ENCODE measurements at places on chromosomes 3 and 15. TPM values are rescaled to one million over a fixed set of nuclear protein-coding genes. Genes with fewer than 3 reads are reported as not detected.
A peak's percentile ranks its signal among the peaks of the same experiment; 100 is the strongest.

- H3K4me3 ChIP-seq = no peak overlapping the region
- peaks cover under 1% of the 10 kb centered on the region for H3K4me1 ChIP-seq
- H3K36me3 ChIP-seq = no peaks in the 10 kb centered on the region
- no peak for DNase-seq
These were observed 202.6 kb downstream of the VGLL3 start for GRCh38 chr3:86788371-86788770.

GRCh38 chr3:38297947-38298711 lies 16.0 kb downstream of the SLC22A14 start:
- H3K27ac ChIP-seq = no peak overlapping the region
- H3K4me1 ChIP-seq = peaks cover 11% of the 10 kb centered on the region
- no peaks in the 10 kb centered on the region for H3K36me3 ChIP-seq
- H3K27me3 ChIP-seq = no peaks in the 10 kb centered on the region

GRCh38 chr3:15667484-15667883 lies 65.9 kb downstream of the BTD start:
- no peak for DNase-seq
- peaks cover 4% of the 10 kb centered on the region for H3K36me3 ChIP-seq
- H3K27ac ChIP-seq = no peak overlapping the region
- H3K4me3 ChIP-seq = no peak overlapping the region
- H3K27me3 ChIP-seq = no peaks in the 10 kb centered on the region

DNA sequence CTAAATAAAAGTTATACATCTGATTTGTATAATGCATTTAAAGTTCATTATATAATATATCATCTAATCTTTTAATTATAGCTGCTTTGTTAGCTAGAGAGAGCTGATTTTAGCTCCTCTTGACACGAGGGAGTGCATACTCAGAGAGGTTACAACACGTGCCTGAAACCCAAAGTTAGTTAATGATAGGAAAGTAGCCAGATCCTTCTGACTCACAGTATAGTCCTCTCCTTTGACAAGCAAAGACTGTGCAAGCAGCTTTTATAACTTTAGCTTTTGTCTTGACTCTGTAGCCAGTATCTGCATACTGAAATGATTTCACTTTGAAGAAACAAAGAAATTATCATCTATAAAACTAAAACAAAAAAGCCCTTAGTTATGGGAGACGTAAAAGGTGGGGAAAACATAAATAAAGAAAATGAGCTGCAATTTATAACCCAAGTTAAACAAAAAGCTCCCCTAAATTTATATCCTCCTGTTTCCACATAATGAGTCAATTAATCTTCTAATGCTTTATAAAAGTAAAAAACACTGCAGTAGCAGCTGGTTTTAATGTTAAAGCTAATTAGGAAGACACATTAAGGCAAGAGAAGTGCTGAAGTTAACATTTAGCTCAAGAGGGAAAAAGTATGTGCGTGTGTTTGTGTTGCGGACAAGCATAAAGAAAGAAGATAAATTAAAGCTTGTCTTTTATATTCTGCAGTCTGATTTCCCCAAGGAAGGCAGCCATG lies 13.1 kb downstream of the GABRR3 start:
- no peak overlapping the region for H3K4me3 ChIP-seq
- no peaks in the 10 kb centered on the region for H3K36me3 ChIP-seq
- DNase-seq = no peak
- H3K27ac ChIP-seq = no peak overlapping the region

The CMC1 gene
- 21.4 TPM for total RNA-seq

The SLCO2A1 gene
- total RNA-seq = 0.09 TPM

DNA sequence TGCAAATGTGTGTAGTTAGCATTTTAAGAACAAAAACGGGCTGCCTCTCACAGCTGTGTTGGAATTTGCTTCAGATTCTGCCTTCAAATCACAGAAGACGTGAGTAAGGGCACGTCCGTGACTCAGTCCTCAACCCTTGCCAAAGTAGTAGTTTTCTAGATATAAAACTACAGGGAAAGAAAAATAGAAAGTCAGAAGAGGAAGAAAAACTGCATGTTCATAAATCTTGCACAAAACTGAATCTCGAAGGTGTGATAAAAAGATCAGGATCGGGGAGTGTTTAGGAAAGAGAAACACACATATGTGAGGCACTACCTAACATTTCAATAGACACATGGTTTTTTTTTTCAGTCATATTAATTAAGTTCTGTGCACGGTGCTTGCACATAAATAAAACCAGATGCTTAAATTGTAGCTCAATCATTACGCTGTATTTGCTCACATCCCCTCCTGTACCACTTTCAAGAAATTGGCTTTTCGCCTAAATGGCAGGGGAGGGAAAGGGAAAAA lies 71.7 kb downstream of the P3H2 start:
- H3K27me3 ChIP-seq = no peaks in the 10 kb centered on the region
- no peak for DNase-seq
- H3K4me1 ChIP-seq = peaks cover 32% of the 10 kb centered on the region

DNA sequence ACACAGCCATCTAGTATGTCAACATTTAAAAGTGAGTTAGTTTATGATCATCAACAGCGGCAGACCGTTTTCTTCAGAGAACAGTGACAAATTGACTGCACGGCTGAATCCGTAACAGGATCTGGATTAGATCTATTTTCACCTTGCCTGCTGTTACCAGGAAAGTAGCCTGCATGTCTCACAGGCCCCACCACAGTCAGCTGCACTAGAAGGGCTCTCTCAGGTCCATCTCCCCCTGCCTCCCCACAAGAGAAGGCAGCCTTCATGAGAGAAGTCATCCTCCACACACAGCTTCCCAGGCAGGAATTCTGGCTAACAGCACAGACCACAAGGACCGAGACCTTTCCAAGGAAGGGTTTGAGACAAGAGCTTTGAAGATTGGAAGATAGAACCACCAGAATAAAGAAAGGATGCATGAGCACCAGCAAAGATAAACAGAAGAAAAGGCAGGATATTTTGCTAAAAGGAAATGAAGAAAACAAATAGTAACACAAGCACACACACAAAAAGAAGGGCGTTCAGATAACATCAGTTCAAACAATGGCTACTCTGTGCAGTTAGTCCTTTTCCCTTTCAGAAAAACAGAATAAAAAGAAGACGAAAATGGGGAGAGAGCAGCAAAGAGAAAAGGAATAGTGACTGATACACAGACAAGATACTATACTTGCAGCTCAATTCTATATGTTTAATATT lies 127.5 kb downstream of the SNRK start:
- H3K36me3 ChIP-seq = no peaks in the 10 kb centered on the region
- DNase-seq = peak; percentile 18
- H3K4me1 ChIP-seq = peaks cover 12% of the 10 kb centered on the region
- no peak overlapping the region for H3K27ac ChIP-seq

DNA sequence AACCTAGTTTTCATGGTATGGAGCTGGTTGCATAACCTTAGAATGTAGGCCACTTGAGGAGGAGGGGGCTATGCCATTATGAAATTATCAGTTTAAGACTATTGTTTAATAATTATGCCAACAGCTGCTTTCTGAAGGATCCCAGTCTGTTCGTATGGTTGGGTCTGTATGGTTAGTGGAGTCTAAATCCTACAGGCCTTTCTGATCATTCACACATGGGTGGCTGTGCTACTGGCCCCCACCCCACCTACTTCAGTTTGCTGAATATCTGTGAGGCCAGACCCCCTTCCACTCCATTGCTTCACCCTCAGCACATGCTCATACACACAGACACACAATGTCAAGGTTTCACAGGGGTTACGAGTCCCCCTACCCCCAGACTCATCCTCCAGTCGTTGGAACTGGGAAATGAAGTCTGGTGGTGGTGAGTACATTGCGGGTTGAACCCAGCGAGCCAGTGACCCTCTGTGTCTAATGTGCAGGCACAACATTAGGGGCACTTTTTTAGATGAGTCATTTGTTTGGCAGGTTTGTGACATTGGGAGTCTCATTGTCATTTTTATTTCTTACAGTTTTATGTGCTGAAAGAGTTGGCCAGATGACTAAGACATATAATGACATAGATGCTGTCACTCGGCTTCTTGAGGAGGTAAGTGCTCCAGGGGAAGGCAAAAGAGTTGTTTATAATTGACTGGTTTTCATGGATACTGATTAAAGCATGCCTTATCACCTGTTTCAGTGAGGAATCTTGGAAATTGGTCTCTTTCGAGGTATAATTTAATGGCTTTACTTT lies 85.3 kb downstream of the TRAK1 start:
- peaks cover 20% of the 10 kb centered on the region for H3K4me1 ChIP-seq
- no peaks in the 10 kb centered on the region for H3K36me3 ChIP-seq
- no peak overlapping the region for H3K4me3 ChIP-seq
- no peak overlapping the region for H3K27ac ChIP-seq

- H3K4me3 ChIP-seq = no peak overlapping the region
- peaks cover 6% of the 10 kb centered on the region for H3K4me1 ChIP-seq
- no peak for DNase-seq
These were observed 46.2 kb downstream of the COL8A1 start for GRCh38 chr3:99684644-99685043.

- no peaks in the 10 kb centered on the region for H3K4me1 ChIP-seq
- no peaks in the 10 kb centered on the region for H3K27me3 ChIP-seq
- H3K4me3 ChIP-seq = no peak overlapping the region
- no peak for DNase-seq
- H3K36me3 ChIP-seq = no peaks in the 10 kb centered on the region
- H3K27ac ChIP-seq = no peak overlapping the region
These were observed 34.0 kb downstream of the SPTSSB start for GRCh38 chr3:161337311-161337710.

DNA sequence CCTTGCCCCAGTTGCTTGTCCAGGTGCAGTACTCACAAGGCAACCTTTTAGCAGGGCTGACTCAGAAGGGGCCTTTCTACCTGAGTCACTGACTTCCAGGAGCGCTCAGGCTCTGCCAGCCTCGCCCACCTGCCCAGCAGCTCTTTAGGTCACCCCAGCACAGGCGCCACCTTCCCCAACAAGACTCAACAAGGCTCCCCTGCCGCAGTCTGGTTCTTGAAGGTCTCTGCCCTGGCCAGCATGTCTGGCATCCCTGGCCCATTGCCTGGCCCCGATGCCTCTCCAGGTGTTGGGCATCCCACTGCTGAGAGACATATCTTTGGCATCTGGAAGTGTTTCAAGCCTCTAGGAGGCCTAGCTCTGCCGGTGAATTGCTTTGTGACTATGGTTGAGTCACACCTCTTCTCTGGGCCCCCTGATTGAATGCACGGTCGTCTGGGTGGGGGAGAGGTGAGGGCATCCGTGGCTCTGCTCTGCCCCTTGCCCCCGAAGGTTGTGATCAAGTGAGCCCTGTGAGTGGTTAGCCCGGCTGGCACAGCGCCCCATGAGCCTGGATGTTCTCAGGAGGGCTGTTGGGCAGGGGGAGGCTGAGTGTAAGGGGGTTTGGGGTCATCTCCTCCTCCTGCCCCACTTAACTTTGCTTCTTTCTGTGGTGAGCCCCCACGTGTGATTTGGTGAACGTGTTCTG lies 21.6 kb downstream of the SNX33 start:
- peaks cover 17% of the 10 kb centered on the region for H3K4me1 ChIP-seq
- no peak overlapping the region for H3K4me3 ChIP-seq
- H3K27me3 ChIP-seq = no peaks in the 10 kb centered on the region
- H3K27ac ChIP-seq = no peak overlapping the region
- DNase-seq = no peak

DNA sequence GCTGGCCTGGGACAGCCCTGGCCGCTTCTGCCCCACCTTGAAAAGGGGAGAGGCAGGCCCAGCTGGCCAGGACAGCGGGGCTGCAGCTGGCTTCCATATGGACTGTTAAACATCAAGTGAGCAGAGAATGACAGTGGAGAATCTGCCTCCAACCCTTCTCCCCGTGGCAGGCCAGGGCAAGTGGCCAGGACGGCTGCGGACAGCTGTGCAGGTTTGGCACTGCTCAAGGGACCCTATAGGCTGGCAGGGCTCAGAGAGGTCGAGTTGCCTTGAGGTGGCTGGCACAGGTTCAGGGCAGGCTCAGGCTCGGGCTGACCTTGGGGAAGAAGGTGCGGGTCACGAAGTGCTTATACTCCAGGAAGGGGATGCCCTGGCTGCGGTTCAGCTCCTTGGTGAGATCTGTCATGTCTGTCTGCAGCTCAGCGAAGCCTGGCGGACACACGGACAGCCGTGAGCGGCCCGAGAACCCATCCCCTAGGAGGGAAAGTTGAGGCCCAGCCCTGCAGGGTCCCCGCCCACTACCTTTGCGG lies 24.3 kb downstream of the H1-8 start:
- no peaks in the 10 kb centered on the region for H3K36me3 ChIP-seq
- H3K4me1 ChIP-seq = no peaks in the 10 kb centered on the region
- no peak overlapping the region for H3K4me3 ChIP-seq
- H3K27me3 ChIP-seq = no peaks in the 10 kb centered on the region
- no peak for DNase-seq

DNA sequence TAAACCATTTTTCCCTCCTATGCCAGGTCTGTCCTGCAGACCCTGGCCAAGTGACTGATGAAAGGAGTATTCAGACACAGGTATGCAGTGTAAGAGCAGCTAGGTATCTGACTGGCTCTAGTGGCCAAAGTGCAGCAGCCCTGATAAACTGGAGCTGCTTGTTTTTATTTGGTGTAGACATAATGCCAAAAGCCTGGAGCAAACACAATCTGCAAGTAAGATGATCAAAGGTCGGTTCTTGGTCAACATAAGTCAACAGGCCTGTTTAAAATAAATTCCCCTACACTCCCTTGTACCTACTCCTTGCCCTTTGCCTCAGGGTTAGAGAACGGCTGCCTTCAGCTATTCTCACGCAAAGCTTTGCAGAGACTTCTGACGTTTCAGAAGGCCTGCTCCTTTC lies 1003.1 kb downstream of the ZPLD1 start:
- H3K4me3 ChIP-seq = no peak overlapping the region
- H3K27ac ChIP-seq = no peak overlapping the region
- no peaks in the 10 kb centered on the region for H3K27me3 ChIP-seq
- no peaks in the 10 kb centered on the region for H3K36me3 ChIP-seq
- H3K4me1 ChIP-seq = no peaks in the 10 kb centered on the region
- no peak for DNase-seq

The SYNM gene
- total RNA-seq = 0.97 TPM

DNA sequence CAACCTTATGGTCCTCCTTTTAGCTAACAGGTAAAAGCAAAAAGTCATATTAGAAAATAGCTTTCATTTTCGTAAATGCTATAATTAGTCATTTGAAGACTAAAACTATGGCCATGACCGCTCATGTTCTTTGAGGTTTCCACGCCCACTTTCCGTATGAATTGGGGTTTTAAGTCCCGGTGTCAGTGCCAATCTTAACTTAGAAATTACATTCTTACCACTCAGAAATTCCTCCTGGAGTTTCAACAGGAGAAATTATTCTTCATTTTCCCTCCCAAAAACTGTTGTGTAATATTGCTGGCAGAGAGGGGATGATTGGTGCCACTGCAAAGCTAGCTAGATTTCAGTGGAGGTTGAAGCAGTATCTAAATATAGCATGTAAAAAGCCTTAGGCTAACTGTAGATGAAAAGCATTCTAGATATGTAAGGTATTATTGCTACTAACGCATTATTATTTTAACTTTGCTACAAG lies 71.0 kb upstream of the MDFIC2 start:
- no peaks in the 10 kb centered on the region for H3K4me1 ChIP-seq
- H3K27me3 ChIP-seq = no peaks in the 10 kb centered on the region
- H3K36me3 ChIP-seq = no peaks in the 10 kb centered on the region
- DNase-seq = no peak
- no peak overlapping the region for H3K4me3 ChIP-seq
- no peak overlapping the region for H3K27ac ChIP-seq

- no peaks in the 10 kb centered on the region for H3K36me3 ChIP-seq
- no peak overlapping the region for H3K27ac ChIP-seq
- H3K4me1 ChIP-seq = no peaks in the 10 kb centered on the region
- no peak overlapping the region for H3K4me3 ChIP-seq
- DNase-seq = no peak
These were observed 346.1 kb downstream of the CHST2 start for GRCh38 chr3:143465666-143466065.

The NSMCE3 gene
- 16.1 TPM for total RNA-seq
